ENCODE measurements at places on chromosomes 4 and X.

DNA sequence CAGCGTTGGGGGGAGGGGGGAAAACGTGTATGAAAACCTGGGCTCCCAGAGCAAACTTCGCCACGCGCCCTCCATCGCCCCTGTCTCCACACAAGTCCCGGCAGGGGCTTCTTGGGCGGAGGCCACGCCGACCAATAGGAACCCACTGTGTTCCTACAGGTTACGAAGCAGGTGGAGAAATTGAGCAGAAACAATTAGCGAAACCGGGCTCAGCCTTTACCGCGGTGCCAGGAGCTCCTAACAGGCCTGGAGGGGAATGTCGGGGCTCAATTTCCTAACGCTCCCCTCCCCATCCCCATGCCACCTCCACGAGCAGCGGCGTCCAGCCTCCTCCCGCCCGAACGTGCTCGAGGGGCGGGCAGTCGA, 589 bp upstream of the KIT start:
- DNase-seq = no peak

- no peak for DNase-seq
Measured at GRCh38 chr4:40718586-40718985, 31.2 kb upstream of the NSUN7 start.

DNA sequence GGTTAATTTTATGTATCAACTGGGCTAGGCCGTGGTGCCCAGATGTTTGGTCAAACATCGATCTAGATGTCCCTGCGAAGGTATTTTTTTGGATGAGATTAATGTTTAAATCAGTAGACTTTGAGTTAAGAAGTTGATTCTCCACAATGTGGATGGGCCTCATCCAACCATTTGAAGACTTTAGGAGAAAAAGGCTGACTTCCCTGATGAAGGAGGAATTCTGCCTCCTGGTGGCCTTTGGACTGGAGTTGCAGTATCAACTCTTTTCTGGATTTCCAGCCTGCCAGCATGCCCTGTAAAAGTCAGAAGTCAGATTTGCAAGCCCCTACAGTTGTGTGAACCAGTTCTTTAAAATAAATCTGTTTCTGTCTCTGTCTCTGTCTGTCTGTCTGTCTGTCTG, 91.4 kb downstream of the STK32B start:
- DNase-seq = no peak

DNA sequence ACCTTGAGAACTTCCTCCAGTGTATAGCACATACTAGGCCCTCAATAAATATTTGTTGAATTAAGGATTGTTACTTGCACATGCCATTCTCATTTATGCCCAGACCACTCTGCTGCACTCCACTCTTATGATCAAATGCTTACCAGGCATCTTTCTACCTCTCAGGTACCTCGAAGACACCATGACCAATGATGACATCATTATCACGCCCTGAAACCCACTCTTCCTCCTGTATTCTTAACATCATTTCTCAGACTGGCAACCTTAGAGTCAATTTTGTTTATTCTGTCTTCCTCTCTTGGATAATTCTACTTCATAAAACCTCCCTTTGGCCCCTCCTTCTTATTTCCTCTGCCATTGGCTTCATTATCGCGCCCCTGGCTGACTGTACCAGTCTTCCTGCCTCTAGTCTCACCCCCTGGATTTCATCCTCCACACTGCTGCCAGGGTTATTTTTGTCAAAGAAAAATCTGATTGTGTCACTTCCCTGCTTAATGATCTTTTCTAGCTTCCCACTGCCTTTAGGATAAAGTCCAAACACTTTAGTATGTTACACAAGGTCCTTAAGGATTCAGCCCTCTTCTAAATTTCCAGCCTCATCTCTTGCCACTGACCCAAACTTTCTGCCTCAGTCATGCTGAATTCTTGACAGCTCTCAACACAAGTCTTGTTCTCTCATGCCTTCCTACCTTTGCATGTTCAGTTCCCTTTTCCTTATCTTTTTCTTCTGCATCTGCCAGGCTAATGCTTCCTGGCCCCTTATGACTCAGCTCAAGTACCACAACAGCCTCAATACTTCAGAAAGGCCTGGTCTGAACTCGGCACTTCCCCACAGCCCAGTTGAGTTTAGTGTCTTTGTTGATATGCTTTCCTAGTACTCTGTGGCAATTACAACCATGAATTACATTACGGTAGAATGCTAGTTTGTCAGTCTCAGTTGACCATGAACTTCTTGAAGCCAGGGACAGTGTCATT, 45.8 kb downstream of the HDAC8 start:
- no peak for DNase-seq

DNA sequence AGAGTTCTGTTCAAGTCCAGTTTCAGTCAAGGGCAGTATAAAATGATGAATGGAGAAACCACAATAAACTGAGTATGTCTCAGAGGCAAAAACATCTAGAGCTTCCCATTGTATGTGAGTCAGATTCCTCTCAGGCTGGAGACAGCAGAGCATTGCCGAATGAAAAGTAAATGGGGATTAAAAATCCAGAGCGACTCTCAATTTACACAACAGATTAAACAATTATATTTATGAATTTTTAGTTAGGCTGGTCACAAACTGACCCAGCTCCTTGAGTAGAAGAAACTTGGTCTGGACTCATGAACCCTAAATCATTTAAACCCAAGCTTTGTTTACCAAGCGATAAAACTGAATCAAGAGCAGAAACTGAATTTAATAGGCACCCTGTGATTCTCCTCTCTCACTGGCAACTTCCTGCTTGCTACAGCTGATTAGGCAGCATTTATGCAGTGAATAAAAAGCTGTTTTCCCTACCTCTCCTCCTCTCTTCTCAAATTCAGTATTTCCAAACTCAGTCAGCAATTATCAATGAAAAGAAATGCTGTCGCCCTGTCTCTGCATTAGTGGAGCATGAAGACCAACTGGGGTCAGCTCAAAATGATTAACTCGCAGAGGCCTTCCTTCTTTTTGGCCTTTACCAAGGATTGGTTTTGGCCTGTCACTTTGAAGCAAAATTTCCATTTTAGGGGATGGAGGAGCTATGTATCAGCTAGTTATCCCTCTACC, 568.0 kb downstream of the PDHA2 start:
- DNase-seq = no peak

DNA sequence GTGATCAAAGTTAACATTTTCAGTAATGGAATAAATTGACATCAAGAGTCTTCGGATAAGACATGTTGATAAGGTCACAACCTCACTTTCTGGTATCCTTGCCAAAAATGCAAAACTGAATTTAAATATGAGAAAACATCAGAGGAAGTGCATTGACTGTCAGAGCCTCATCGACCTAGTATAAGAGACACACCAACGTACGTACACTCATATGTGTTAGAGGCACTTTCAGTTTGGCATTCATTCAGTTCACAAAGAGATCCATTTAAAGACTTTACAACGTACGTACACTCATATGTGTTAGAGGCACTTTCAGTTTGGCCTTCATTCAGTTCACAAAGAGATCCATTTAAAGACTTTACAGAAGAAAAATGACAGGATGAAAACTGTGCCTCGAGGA, 280.3 kb downstream of the INPP4B start:
- DNase-seq = no peak

- DNase-seq = no peak
Measured at GRCh38 chr4:80027611-80028010, 45.4 kb downstream of the ANTXR2 start.

DNA sequence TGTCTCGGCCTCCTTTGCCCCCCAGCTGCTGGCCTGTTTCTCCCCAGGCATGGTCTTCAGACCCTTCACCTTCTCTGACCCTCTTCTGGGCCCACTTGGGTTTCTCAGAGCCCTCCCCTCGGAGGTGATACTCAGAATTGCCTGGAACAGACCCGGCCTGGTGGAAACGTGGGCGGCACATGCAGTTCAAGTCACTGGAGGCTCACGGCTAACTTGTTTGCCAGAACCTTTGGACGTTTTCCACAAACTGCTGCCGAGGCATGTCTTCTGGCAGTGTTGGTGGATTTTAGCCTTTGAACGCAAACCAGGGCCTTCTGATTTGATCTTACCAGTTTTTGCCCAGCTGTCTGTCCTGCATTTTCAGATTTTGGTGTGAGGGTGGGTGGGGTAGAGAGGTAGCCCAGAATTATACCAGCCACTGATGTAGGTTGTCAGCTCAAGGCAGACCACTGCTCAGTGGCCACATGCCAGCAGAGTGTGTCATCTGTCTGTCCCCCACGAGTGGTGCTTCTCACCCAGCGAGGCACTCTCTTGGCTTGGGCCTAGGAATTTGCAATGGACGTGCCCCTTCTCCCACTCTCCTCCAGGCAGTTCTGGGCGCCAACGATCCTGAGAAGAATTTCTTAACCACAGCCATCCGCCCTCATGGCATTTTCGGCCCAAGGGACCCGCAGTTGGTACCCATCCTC, 32.5 kb upstream of the ZNF185 start:
- no peak for DNase-seq

GRCh38 chr4:88247148-88247547, 37.2 kb downstream of the PPM1K start:
- DNase-seq = no peak

DNA sequence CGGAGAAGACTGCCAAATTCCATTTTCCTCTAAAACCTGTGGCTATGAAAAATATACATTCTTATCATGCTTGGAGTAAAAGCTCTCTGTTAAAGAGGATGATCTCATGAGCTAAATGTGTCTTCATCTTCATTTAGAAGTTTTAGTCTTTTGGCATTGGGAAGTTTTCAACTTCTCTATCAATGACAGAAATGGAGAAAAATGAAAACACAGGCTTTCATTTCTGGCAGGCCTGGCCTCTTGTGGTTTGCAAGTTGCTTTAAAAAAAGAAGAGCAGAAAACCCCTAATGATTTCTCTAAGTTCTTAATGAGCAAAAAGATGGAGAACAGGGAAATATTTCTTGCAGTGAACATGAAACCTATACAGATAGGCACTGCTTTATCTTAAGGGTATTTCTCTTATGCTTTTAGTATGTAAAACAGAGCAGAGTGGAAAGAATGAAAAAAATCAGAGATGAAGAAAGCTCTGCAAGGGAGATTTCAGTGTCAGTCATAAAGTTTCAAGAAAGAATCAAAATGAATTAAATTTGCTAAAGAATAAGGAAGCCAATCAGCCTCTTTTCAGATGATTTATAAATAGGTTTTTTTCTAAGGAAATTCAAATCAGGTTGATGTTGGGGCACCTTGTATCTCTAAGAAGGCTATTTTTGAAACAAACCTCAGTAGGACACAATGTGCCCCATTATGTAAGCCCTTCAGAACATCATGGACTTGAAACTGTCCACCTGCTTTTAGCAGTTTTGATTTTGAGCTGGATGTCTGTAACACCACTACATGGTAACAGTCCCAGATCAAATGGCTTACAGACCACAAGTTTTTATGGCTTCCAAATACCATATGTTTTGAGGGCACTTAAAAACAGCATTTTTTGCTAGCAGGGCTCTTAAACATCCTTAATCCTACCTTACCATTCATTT, 225.0 kb downstream of the GRIA3 start:
- no peak for DNase-seq

DNA sequence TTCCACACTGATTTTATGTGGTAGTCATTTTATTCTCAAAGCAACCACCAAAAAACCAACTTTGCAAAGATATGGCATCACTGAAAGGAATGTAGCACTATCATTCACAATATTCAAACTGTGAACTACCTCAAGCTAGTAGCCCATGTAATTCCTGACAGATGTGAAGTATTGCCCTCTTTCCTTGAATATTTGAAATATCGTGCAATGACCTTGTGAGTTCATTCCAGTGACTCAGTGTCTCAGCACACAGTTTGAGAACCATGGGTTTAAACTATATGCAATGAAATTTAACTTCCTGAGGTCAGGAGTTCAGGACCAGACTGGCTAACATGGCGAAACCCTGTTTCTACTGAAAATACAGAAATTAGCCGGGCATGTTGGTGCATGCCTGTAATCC, 20.9 kb upstream of the IQCM start:
- no peak for DNase-seq

DNA sequence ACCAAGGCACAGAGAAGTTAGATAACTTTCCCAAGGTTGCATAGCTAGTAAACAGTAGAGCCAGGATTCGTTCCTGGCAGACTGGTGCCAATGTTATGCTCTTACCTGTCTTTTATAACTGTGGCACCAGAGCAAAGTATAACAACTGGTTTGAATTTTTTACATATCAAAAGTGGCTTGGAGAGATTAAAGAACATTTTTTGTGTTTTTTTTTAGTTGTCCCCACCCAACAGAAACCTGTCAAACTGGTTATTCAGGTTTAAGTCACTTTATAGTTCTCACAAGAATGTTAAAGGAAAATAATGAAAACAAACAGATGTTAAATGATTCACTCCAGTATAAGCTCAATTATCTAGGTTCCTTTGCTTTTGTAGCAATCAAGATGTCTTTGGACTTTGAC, 15.6 kb upstream of the FAM47E start:
- DNase-seq = no peak

- DNase-seq = no peak
Measured at GRCh38 chr4:155545456-155545855, 121.2 kb upstream of the GUCY1A1 start.

GRCh38 chrX:53323196-53323595, 41.8 kb upstream of the IQSEC2 start:
- DNase-seq = no peak

GRCh38 chrX:13082206-13083065, 38.0 kb upstream of the FAM9C start:
- no peak for DNase-seq

DNA sequence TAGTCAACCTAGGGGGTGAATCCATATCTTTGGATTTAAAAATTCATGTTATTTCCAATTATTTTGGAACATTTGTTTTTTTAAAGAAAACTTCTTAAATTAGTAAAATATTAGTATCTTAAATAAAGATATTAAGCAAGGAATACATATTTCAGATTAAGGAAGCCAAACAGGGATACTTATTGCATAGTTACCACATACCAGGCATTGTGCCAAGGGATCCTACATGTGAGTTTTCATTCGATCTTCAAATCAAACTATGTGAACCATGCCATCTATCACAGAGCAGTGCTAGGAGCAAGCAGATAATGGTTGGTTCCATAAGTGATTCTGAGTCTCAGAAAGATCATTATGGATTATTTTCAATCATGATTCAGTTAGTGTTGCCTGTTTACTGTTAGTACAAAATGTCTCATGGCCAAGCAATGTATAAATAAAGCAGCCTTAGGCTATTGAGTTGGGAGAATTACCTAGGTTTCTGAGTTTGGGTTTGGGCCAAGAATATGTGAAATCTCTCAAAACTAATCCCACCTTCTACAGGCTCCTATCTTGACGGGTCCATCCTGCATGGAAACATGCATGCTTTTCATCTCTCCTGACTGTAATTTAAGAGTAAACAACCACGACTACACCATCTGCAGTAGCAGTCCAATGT, 176.7 kb downstream of the NPFFR2 start:
- DNase-seq = no peak

- DNase-seq = no peak
Measured at GRCh38 chr4:150289881-150290280, 211.6 kb downstream of the DCLK2 start.

GRCh38 chrX:125424536-125424935, 104.9 kb downstream of the TEX13C start:
- no peak for DNase-seq

DNA sequence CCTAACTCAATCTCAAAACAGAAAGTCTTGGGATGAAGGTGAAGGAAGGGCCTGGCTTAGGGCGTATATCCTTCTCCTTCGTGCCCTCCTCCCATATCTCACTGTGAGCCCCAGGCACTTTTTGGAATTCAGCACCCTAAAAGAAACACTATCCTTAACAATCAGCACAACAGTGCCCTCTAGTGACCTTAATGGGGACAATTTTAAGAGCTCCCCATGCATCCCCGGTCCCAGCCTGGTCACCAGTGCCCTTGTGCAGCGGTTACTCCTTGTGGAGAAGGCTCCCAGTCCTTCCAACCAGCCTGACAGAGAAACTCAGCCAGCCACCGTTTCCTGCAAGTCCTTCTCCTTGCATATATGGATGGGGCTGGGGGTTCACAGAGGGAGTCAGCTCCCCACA, 4.2 kb downstream of the PAK3 start:
- DNase-seq = no peak

- no peak for DNase-seq
Measured at GRCh38 chr4:73729534-73730165, 10.7 kb upstream of the CXCL8 start.

All from stimulated activated CD8-positive, alpha-beta memory T cell treated with anti-CD3 and anti-CD28 coated beads, Interleukin-4, amount 100 ng/mL, for 4 hours (primary cell).